ENCODE measurements at places on chromosomes 2 and 18.

DNA sequence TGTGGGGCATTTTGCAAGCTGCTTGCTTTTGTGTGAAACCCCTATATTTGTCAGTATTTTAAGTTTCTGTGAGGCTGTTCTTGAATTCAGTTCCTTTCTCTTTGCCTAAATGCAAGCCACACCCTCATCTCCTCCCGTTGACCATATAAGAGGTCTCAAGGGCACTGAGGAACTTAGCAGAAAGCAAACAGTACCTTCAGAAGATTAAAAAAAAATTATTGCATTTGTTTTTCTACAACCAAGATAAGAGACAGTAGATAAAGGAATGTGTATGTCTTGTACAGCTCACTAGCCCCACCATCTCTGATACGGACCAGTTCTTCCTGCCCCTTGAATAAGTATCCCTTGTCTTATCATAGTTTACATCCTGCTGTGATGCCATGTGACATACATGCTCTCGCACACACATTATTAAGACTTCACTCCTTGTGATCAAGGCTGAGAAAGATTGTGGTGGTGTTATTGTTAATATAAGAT lies 64.2 kb downstream of the NPAS2 start:
- no peak for DNase-seq

DNA sequence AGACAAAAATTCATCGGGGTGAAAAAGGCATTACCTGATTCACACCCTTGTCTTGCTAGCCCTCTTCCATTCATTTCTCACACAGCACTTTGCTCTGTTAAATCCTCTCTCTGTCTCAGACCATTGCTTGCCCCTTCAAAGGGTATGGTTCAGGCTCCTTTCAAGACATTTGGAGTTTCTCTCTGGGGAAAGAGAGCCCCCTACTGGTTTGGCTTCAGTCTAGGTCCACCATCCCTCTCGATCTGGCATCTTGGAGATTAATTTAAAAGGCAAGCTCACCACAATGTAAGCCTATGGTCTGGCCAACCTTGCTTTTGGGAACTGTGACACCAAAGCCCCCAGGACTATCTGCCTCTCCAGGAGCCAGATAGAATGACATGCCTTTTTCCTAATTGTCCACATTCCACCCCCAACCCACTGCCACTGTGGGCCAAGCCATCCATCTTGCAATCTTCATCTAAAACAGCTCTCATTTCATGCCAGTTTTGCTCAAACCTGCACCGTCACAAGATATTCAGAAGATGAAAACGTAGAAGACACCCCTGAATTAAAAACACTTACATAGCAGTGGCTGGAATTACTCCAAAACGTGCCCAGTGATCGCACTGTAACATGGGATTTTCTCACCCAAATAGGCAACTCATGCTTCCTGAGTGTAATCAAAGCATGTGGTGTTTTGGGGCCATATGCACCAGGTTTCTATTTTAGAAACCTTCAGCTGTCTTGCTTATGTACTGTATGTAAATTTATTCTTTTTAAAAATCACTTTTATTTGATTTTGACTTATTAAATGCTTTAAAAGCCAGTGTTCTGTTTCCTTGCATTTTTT lies 93.9 kb downstream of the FARSB start:
- peak; percentile 14 for DNase-seq

DNA sequence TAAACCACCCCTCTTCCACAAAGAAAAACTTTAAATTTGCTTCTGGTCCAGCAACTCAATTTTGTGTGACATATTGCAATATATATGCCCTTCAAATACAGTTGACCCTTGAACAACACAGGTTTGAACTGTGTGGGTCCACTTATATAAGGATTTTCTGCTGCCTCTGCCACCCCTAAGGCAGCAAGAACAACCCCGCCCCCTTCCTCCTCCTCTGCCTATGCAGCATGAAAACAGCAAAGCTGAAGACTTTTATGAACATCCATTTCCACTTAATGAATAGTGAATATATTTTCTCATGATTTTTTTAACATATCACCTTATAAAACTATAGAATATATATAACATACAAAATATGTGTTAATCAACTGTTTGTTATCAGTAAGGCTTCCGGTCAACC lies 58.3 kb downstream of the EML4 start:
- DNase-seq = peak; percentile 5

GRCh38 chr2:207934720-207935119 lies 90.6 kb downstream of the PLEKHM3 start:
- no peak for DNase-seq

DNA sequence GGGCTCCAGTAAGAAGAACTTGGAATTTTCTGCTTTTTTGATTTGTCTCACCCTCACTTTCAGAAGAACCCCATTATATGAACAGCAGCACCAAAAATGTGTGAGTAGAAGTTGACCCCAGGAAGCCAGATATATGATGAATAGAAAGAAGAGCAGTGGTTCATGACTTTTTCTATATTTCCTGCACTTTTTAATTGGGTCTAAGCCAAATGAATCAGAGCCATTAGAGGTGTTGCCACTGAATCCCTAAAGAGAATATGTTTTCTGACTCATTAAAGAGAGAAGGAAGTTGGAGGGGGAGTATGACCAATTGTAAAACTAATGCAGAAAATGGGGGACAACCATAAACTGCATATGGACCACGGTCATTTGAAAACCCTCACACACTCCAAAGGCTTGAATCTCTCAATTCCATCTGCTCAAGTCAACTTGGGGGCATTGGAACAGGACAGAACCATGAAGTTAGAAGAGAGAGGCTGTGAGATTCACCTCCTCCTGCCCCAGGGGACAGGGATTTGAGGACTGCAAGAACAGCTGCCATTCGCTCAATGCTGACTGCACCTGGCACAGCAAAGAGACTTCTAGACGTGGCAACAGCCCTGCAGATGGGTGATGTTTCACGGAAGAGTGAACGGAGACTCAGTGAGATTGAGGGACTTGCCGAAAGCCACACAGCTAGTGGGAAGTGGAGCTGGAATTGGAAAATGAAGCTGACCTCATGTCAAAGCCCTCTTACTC lies 3.0 kb downstream of the DAPL1 start:
- no peak for DNase-seq

DNA sequence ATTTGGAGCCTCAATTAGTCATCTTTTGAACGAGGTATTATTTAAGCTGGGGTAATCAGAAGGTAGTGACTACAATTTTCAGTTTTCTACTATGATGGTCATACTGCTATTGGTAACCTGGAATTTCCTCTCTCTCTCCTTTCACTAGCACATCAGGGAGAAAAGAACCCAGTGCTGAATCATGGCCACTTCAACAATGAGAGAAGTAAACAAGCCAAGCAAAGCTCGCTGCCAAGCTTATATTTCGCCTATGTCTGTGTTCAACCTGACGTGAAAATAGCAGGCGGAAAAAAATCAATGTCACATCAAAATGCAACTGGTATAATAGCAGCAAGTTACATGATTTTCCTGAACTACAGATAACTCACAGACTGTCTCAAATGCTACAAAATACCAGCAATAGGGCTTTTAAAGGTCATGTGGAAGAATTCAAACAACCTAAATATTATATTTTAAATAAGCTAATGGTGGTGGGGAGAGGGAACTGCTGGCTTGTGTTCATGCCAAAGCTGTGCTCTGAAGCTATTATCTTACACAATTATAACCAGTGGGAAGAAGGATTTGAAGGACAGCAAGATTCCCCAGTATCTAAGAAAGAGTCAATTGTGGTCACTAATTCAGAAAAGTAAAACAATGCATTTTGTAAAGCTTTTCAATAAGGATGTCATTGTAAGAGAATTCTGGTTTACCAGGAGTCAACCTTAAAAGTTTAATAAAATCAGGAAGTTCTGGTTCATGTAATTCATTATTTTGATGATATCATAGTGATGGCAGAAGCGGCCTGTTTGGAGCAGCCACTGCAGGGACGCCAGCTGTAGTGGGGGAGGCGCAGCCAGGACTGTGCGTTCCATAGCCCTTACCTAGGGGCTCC lies 38.0 kb downstream of the RNF152 start:
- DNase-seq = no peak

- DNase-seq = no peak
Observed at GRCh38 chr2:109382951-109383350, 230.8 kb downstream of the SEPTIN10 start.

DNA sequence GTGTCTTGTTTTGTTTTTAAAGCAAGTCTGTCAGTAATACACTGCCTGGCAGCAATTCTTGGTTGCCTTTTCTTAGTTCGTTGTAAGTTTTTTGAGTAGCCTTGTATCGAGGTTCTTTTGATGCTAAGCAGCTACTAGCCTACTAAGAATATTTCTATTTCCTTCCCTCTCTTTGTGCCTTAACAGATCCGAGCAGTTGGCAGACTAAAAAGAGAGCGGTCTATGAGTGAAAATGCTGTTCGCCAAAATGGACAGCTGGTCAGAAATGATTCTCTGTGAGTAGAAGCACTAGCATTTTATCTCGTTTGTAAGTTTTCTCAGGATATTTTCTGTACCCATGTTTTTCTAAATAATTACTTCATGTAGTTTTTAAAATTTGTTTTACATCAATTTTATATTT lies 15.1 kb downstream of the MFF start:
- no peak for DNase-seq

GRCh38 chr2:98156304-98156703 lies 69.3 kb downstream of the VWA3B start:
- no peak for DNase-seq

- no peak for DNase-seq
Observed at GRCh38 chr18:32582455-32582854, 111.8 kb upstream of the GAREM1 start.

GRCh38 chr2:172674034-172674967 lies 61.3 kb upstream of the RAPGEF4 start:
- DNase-seq = peak; percentile 50

DNA sequence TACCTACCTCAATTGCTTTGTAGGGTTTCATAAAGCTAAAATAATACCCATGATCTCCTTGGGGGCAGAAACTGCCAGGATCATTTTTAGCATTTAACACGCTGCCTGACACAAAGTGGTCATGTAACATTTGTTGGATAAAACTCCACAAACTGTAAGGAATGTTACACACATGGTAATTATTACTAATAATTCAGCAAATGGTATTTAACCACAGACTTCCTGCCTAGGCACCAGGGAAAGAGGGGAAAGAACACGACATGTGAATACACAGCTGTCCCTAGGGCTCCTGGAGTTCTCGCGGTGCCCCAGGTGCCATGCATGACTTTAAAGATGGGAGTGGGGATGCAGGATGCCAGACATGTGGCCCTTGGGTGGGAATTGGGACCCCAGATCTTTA lies 43.5 kb downstream of the ASAP2 start:
- DNase-seq = no peak

- DNase-seq = no peak
Observed at GRCh38 chr2:206831442-206831995, 66.1 kb downstream of the FASTKD2 start.

DNA sequence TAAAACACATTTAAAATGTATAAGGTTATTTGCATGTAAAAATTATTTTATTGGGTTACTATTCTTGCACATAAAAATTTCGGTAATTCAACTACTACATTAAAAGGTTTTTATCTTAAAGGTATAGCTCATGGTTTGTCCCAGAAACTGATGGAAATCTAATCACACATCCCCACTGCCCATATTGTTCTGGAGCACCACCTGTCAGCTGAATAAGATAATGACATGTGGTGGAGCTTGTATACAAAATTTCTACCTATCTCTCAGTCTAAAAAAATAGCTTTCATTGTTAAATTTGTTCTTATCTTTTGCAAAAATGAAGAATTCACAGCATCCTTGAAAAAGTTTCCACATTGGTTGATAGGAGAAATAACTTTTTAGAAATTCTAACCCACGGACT lies 18.3 kb downstream of the ERBB4 start:
- no peak for DNase-seq

DNA sequence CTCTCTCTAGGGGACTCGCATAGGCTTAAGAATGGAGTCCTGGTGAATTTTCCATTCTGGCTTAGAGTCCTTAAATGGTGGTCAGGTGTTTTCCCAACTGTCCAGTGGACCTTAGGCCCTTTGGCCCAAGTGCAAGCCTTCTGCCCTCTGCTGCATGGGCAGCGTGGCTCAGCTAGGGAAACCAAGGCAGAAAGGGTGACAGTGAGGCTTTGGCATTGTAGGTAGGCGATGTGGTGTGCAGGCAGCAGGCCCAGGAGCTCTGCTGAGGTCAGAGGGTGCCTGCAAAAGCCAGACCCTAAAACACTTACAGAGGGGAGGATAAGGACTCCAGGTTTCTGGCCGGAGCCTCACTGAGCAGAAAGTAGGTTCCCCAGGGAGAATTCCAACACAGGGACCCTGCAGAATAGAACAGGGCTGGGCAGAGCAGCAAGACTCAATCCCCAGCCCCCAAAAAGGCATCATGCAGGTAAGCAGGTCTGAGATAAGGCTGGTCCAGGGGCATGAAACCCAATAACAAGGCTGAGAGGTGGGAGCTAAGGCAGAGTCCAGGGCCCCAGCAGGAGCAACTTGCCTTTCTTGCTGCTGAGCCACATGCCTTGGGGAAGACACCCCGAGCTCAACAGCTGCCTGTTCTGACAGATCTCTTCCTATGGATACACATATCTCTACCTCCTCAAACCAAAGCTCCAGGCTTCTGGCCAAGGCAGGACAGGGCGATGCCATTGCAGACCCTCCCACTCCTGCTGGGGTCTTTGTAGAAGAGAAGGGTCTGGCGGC lies 199.7 kb downstream of the TNS1 start:
- DNase-seq = no peak

- peak; percentile 8 for DNase-seq
Observed at GRCh38 chr2:216084547-216084946, 2.8 kb downstream of the TMEM169 start.

DNA sequence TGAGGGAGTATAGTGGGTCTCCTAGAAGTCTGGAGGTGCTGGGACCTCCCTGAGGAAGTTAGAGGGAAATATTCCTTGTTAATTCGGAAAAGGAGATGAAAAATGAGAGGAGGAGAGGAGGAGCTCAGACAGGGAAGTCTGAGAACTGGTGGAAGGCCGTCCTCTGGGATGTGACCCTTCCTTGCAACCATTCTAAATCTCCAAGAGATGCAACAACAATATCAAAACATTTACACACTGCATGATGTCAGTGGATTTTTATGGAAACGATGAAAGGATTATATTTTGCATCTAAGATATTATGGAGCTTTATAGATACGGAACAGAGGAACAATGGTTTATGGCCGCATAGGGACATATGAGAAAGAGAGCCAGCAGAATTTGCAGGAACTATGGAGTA lies 49.8 kb upstream of the COBLL1 start:
- DNase-seq = no peak

DNA sequence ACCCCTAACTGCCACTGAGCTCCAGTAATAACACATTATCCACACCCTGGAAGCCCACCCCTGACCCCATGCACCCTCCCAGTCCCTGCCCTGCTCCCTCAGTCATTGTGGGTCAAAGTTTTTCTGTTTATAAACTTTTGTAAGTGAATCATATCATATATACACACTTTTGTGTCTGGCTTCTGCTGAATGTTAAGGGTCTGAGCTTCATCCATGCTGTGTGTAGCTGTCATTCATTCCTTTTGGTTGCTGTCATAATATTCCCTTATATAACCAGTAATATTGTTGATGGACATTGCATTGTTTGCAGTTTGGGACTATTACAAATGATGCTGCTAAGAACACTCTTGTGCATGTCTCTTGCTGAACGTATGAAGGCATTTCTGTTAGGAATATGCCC lies 14.5 kb downstream of the CNNM4 start:
- DNase-seq = no peak

GRCh38 chr2:128444121-128444771 lies 125.6 kb upstream of the HS6ST1 start:
- DNase-seq = no peak

Data from activated naive CD8-positive, alpha-beta T cell treated with anti-CD3 and anti-CD28 coated beads, Interleukin-2, amount 50 U/mL, for 24 hours (primary cell).